ENCODE measurements at places on chromosomes 3 and 15. TPM values are rescaled to one million over a fixed set of nuclear protein-coding genes. Genes with fewer than 3 reads are reported as not detected.

SLC7A14 gene
- not detected for total RNA-seq

DPPA4 gene
- total RNA-seq: not detected

CRYBG3 gene
- total RNA-seq: 9.4 TPM

MYZAP gene
- total RNA-seq: 2.6 TPM

ASB14 gene
- total RNA-seq: not detected

ANKDD1A gene
- total RNA-seq: 2.2 TPM

LRRC3B gene
- not detected for total RNA-seq

All from A375 (cell line).